ENCODE measurements at places on chromosomes 3 and 15.

- H3K4me1 ChIP-seq, result no peaks in the 10 kb centered on the region
- DNase-seq, result peak; percentile 4
- peaks cover 2% of the 10 kb centered on the region for H3K27me3 ChIP-seq
- no peak overlapping the region for H3K27ac ChIP-seq
- no peak overlapping the region for H3K4me3 ChIP-seq
- no peaks in the 10 kb centered on the region for H3K36me3 ChIP-seq
Observed at GRCh38 chr3:143775459-143775858, 72.8 kb downstream of the SLC9A9 start.

GRCh38 chr3:183490653-183491052 lies 62.2 kb upstream of the MCF2L2 start:
- DNase-seq, result no peak
- H3K36me3 ChIP-seq, result no peaks in the 10 kb centered on the region
- H3K4me3 ChIP-seq, result no peak overlapping the region
- peaks cover 19% of the 10 kb centered on the region for H3K27me3 ChIP-seq
- H3K27ac ChIP-seq, result no peak overlapping the region

DNA sequence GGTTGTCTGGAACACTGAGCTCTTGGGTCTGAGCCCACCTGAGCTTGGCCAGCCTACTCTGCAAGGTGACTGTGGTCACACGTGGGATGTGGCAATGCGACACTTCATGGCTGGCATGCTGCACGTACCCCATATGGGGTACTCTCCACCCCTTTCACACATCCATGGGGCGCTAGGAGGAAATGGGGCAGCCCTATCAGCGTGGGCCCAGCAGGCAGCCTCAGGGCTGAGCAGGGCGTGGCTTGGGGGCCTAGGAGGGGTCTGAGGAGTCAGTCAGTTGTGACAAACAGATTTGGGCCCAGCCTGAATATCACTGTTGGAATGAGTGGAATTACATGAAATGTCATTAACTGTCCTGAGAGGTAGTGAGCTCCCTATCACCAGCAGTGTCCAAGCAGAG lies 82.3 kb upstream of the LINGO1 start:
- no peak overlapping the region for H3K27ac ChIP-seq
- no peak for DNase-seq
- H3K4me3 ChIP-seq, result no peak overlapping the region

DNA sequence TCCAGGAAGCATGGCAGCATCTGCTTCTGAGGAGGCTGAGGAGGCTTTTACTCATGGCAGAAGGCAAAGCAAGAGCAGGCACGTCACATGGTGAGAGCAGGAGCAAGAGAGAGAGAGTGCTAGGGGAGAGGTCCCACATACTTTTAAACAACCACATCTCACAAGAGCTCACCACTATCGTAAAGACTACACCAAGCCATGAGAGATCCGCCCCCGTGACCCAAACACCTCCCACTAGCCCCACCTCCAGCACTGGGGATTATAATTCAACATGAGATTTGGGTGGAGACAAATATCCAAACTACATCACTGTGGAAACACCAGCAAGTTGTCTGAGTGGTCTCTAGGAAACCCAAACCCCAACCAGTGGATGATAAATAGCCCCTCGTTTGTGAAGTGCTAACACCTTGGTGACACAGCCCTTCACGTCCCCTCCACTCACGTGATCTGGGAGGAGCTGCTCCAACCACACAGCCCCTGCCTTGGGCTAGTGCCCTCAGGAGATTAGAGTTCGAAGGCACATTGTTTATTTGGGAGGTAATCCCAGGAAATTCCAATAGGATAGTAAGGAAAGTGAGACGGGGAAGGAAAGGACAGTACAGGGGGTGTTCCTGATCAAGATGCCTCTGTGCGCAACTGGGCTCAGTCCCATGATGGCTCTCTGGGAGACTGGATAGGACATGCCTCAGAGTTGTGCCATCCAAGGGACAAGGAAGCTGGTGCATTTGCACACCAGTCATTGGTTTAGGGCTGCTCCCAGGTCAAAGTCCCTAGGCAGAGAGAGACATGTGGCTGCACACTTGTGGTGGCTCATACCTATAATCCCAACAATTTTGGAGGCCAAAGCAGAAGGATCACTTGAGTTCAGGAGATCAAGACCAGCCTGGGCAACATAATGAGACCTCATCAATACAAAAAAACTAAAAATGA lies 80.6 kb upstream of the CTNNB1 start:
- DNase-seq, result no peak
- H3K4me1 ChIP-seq, result peaks cover 20% of the 10 kb centered on the region
- H3K4me3 ChIP-seq, result no peak overlapping the region
- peak overlapping the region; percentile 61 for H3K27ac ChIP-seq
- H3K36me3 ChIP-seq, result no peaks in the 10 kb centered on the region

DNA sequence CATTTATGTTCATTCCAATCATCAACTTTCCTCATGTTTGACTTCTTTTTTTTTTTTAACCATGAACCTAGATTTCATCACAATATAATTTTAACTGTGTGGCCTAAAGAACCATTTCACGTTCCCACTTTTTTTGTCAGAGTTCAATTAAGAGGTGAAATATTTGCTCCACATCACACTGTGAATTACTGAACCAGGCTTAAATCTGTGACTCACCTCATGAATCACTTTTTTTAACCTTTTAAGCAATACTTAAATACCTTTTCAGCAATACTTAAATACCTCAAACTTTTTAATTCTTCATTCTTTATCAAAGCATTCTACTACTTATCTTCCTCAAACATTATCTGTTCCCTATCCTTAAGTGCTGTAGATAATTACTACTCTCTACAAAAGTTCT lies 137.6 kb downstream of the SI start:
- no peaks in the 10 kb centered on the region for H3K27me3 ChIP-seq
- no peak overlapping the region for H3K4me3 ChIP-seq
- no peak overlapping the region for H3K27ac ChIP-seq
- no peaks in the 10 kb centered on the region for H3K4me1 ChIP-seq
- no peak for DNase-seq

DNA sequence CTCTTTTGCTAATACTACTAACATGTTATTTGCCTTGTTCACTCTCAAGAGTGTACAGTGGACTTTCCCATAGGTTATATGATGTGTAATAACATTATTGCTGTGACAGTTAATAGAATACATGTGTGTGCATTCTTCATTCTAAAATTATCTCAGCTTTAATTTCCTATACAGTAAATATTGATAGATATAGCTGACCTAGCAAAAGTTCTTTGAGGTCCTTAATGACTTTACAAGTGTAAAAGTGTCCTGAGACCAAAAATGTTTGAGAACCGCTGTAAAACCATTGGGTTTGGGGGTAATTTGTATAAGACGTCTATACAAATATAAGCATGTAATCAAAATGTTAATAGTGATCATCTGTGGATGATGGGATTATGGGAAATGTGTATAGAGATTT lies 469.5 kb upstream of the PROK2 start:
- H3K4me1 ChIP-seq, result peaks cover 7% of the 10 kb centered on the region
- no peak for DNase-seq
- H3K4me3 ChIP-seq, result no peak overlapping the region
- no peaks in the 10 kb centered on the region for H3K36me3 ChIP-seq
- peaks cover 22% of the 10 kb centered on the region for H3K27me3 ChIP-seq

DNA sequence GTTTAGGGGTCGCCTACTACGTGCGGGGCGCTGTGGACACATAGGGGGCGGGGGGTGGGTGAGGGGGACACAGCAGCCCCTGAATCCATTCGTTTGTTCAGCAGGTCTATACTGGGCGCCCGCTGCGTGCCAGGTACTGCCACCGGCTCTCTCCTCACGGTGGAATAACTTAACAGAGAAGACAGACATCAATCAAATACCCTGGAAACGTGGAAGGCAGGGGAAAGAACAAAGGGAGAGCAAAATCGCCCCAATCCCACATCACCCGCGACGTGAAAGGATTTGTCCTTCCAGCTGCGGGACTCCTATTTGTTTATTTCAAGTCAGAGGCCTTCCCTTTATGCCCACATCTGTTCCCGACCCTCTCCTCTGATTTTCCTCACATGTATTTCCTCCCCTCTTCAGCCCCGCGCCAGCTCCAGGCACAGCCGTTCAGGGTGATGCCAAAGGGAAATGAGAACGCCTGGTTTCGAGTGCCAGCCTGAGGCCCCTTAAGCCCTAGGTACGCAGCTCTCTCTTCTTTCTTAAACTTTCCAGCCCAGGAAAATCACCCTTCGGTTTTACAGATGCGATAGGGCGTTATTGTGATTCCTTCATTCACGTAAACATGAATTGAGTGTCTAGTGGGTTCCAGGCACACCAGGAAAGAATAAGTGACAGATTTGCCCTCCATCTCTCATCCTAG lies 726 bp upstream of the PROK2 start:
- H3K4me3 ChIP-seq, result no peak overlapping the region
- H3K27ac ChIP-seq, result no peak overlapping the region
- H3K36me3 ChIP-seq, result no peaks in the 10 kb centered on the region

- no peak overlapping the region for H3K4me3 ChIP-seq
- peaks cover 40% of the 10 kb centered on the region for H3K4me1 ChIP-seq
- no peak overlapping the region for H3K27ac ChIP-seq
- no peak for DNase-seq
- peaks cover 2% of the 10 kb centered on the region for H3K27me3 ChIP-seq
- H3K36me3 ChIP-seq, result no peaks in the 10 kb centered on the region
Observed at GRCh38 chr3:60758831-60759230, 492.4 kb downstream of the FHIT start.

DNA sequence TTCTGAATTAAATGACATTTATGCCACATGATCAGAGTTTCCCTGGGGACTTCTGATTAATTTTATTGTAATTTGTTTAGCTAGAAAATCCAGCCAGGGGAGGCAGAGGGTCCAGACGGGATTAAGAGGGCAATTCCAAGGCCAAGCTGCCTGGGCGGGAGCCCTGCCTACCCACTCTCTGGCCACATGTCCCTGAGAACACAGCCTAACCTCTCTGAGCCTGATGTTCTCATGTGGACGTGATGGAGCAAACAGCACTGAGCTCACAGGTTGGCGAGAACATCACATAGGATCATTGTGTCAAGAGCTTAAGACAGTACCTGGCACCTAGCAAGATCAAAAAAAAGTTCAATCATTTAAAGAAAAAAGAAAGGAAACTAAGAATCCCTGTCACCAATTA lies 1.0 kb downstream of the LRRC2 start:
- H3K27me3 ChIP-seq, result peaks cover 14% of the 10 kb centered on the region
- no peak overlapping the region for H3K27ac ChIP-seq
- peaks cover 16% of the 10 kb centered on the region for H3K36me3 ChIP-seq
- no peak for DNase-seq
- peaks cover 18% of the 10 kb centered on the region for H3K4me1 ChIP-seq

- DNase-seq, result no peak
- H3K27ac ChIP-seq, result no peak overlapping the region
- no peaks in the 10 kb centered on the region for H3K27me3 ChIP-seq
- H3K36me3 ChIP-seq, result no peaks in the 10 kb centered on the region
Observed at GRCh38 chr15:56471440-56472069, 6.6 kb upstream of the MNS1 start.

- H3K4me3 ChIP-seq, result no peak overlapping the region
- DNase-seq, result no peak
- H3K27me3 ChIP-seq, result peaks cover 19% of the 10 kb centered on the region
- H3K36me3 ChIP-seq, result no peaks in the 10 kb centered on the region
- no peaks in the 10 kb centered on the region for H3K4me1 ChIP-seq
- no peak overlapping the region for H3K27ac ChIP-seq
Observed at GRCh38 chr3:107512108-107512507, 10.7 kb upstream of the BBX start.

- H3K27ac ChIP-seq, result no peak overlapping the region
- H3K36me3 ChIP-seq, result no peaks in the 10 kb centered on the region
- H3K4me3 ChIP-seq, result no peak overlapping the region
Observed at GRCh38 chr3:163508206-163508605, 1570.1 kb downstream of the SI start.

DNA sequence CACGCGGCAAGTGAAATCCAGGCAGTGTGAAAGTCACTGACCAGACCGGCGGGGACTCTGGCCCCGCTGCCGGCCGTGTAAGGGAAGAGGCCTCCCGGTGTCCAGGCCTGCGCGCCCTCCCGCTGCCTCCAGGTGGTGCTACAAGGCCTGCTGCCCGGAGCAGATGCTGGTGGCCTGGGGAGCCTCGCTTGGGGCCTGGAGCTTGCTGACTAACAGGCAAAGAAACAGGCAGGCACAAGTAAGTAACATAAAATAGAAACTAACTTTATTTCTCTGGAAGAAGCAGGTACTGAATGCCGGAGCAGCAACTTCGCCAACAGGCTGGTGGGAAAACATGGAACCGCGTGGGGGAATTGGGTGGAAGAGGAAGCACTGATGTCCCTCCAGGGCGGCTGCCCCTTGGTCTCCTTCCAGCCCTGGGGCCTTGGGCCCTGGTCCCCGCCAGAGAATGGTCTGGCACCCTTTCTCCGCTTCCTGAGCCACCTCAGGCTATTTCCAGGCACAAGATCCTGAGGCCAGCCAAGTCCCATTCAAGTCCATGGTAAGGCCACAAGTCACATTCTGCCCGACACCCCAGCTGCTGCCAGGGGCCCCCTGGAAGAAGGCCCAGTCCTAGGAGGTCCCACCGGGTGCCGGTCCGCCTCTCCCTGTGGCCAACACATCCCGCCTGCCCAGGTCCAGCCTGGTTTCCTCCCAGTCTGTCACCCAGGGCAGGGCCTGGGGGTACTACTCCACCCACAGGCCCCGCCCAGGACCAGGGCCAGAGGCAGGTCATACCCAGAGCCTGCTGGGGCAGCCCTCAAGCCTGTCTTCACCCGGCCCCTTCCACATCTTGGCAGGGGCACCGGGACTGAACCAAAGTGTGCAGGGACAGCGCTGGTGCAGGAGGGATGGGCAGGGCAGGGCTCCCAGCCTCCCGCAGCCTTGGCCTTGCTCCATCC lies 45.0 kb downstream of the TNK2 start:
- H3K4me3 ChIP-seq, result no peak overlapping the region
- H3K27me3 ChIP-seq, result peaks cover 7% of the 10 kb centered on the region
- DNase-seq, result peak; percentile 85
- peaks cover 9% of the 10 kb centered on the region for H3K36me3 ChIP-seq
- peaks cover 25% of the 10 kb centered on the region for H3K4me1 ChIP-seq

- no peak overlapping the region for H3K27ac ChIP-seq
- H3K4me3 ChIP-seq, result no peak overlapping the region
- H3K36me3 ChIP-seq, result peaks cover 13% of the 10 kb centered on the region
Observed at GRCh38 chr3:179697736-179698332, 45.0 kb downstream of the USP13 start.

DNA sequence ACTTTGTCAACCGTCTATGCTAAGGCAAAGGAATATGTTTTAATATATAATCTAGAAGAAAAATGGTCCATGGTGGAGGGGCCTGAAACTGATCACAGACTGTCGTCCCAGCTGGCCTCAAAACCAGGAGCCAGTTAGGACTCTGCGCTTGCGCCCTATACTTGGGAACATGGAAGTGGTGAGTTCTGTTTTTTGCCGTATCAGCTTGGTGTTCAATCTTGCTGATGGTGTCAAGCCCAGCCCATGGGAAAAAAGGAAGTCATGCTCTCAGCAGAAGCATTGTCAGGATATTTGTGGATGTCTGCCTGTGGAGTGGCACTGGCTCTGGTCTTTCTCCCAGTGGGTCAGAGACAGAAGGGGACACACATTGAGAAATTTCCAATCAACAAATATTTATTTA lies 342.0 kb upstream of the CTDSPL start:
- no peak overlapping the region for H3K4me3 ChIP-seq
- peaks cover 19% of the 10 kb centered on the region for H3K27me3 ChIP-seq
- DNase-seq, result no peak
- no peaks in the 10 kb centered on the region for H3K36me3 ChIP-seq
- H3K4me1 ChIP-seq, result no peaks in the 10 kb centered on the region
